ENCODE measurements at places on chromosomes 4 and X.
A peak's percentile ranks its signal among the peaks of the same experiment; 100 is the strongest.

- DNase-seq, result no peak
These were observed 111.2 kb upstream of the ZNF827 start for GRCh38 chr4:146049802-146050201.

- DNase-seq, result peak; percentile 68
These were observed 17.0 kb downstream of the PDGFC start for GRCh38 chr4:156954587-156954986.

- no peak for DNase-seq
These were observed 26.8 kb downstream of the SH3KBP1 start for GRCh38 chrX:19860571-19860970.

DNA sequence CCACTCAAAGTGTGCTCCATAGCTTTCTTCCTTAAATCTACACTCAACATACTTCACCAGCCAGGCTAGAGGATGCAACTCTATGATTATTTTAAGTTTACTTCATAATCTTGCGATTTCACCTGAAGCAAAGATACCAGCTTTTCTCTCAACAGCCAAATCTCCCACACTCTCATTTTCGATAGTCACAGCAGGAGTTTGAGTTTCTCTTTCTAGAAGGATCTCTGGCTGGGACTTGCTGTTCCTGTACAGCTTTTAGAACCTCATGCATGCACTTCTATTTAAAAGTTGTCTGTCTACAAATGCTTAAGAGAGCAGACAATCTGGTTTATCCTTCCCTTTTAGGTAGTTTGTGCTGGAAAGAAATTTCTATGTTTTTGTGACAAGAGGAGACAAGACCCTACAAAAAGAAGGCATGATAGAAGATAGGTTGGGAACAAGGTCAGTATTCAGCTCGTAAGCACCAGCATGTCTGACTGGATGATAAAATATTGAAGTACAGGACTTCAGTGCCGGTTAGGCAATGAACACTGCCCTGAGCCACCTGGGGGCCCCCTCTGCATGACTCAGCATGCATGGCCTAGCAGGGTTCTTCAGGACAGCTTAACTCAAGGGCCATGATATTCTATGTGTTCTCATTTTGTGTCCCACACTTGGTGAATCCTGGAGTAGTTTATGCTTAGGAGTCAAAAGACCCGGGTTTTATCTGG is 65.6 kb downstream of the ATXN3L start:
- DNase-seq, result peak; percentile 54

- no peak for DNase-seq
These were observed 83.9 kb upstream of the MAP3K15 start for GRCh38 chrX:19599253-19599652.

Data from fibroblast of upper back skin (primary cell).